ENCODE measurements at places on chromosomes 12 and 14.

GRCh38 chr12:14612250-14612649 lies 44.6 kb upstream of the PLBD1 start:
- DNase-seq = no peak

- DNase-seq = peak; percentile 20
Observed at GRCh38 chr12:48542300-48542928, 17.0 kb downstream of the OR8S1 start.

GRCh38 chr12:16844875-16845274 lies 238.9 kb upstream of the LMO3 start:
- no peak for DNase-seq

DNA sequence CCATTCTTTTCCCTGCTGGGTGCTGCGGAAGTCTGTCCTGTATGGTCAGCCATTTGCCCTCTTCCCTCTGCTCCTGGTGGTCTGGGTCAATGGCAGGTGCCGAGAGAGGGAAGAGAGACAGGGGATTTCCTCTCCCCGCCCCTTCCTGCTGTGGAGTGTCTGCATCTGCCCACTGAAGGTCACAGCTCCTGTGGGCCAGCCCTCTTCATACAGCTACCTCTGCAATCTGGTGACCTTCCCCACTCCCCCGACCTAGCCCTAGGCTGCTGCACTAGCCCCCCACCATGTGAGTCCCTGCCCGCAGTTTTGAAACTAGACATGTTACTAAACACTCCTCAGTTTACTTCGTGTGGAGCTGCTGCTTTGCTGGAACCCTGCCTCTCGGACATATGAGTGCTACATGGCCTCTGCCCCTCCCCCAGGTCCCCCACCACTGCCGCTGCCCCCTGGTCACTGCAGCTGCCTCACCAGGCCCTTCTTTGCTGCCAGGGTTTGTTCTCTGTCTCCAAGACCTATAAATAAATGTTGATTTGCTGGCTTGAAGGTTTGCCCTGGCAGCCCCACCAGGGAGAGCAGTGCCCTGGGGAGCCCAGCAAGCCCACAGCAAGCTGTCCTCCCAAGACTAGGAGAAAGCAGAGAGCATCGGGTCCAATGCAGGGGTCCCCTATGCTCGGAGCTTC lies 102.9 kb downstream of the DPF3 start:
- DNase-seq = no peak

- no peak for DNase-seq
Observed at GRCh38 chr12:18483698-18484325, 222.5 kb downstream of the PIK3C2G start.

- DNase-seq = no peak
Observed at GRCh38 chr12:50322206-50322605, 38.9 kb upstream of the LIMA1 start.

DNA sequence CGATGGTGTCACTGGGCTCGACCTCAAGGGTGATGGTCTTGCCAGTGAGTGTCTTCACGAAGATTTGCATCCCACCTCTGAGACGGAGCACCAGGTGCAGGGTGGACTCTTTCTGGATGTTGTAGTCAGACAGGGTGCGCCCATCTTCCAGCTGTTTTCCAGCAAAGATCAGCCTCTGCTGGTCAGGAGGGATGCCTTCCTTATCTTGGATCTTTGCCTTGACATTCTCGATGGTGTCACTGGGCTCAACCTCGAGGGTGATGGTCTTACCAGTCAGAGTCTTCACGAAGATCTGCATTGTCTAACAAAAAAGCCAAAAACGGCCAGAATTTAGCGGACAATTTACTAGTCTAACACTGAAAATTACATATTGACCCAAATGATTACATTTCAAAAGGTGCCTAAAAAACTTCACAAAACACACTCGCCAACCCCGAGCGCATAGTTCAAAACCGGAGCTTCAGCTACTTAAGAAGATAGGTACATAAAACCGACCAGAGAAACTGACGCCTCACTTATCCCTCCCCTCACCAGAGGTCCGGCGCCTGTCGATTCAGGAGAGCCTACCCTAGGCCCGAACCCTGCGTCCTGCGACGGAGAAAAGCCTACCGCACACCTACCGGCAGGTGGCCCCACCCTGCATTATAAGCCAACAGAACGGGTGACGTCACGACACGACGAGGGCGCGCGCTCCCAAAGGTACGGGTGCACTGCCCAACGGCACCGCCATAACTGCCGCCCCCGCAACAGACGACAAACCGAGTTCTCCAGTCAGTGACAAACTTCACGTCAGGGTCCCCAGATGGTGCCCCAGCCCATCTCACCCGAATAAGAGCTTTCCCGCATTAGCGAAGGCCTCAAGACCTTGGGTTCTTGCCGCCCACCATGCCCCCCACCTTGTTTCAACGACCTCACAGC lies 717 bp downstream of the UBC start:
- peak; percentile 96 for DNase-seq
